ENCODE measurements at places on chromosomes 6 and 20.

GRCh38 chr6:12361042-12361765, 71.0 kb downstream of the EDN1 start:
- no peak for DNase-seq

DNA sequence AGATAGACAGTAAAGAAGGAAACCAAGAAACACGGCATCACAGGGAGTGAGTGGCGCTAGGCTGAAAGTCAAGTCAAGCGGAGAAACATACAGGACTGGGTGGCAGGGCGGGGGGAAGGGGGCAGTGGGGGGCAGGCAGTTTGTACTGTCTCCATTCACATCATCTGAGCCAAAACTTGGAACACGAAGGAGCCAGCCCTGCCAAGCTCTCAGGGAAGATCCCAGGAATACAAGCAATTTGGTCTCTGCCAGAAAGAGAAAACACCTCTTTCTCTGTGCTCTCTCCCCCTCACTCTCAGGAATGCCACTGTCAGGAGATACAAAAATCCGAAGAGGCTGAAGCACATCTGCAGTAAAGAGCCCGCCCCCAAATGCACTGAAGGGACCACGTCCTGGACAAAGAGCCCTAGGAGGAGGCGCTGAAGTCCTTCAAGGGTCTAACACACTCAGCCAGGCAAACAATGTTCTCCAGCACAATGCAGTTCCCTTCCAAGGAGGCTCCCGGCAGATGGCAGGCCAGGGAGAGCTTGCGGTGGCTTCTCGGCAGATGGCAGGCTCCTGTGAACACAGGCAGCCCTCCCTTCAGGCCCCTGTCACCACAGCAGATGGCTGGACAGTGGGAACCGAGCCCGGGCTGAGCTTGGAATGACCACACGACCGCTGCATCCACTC, 90.0 kb downstream of the ATP9A start:
- no peak for DNase-seq

DNA sequence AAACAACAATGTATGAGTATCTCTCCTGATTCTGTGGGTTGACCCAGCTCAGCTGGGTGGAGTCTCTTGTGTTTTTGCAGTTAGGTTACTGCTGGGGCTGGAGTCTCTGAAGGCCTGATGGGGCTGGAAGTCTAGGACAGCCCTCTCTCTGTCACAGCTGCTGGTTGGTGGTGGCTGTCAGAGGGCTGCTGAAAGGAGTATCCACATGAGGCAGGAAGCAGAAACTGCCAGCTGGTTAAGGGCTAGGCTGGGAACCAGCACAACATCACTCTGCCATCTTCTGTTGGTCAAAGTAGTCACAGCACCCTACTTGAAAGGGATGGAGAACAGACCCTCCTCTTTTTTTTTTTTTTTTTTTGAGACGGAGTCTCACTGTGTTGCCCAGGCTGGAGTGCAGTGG, 10.0 kb upstream of the PACSIN1 start:
- DNase-seq = no peak

- peak; percentile 50 for DNase-seq
These were observed at the start of gene NPEPL1 for GRCh38 chr20:58692579-58693225. NPEPL1 (plus strand) TSS chr20:58692800; CDS start chr20:58692901, 101 bp downstream.

DNA sequence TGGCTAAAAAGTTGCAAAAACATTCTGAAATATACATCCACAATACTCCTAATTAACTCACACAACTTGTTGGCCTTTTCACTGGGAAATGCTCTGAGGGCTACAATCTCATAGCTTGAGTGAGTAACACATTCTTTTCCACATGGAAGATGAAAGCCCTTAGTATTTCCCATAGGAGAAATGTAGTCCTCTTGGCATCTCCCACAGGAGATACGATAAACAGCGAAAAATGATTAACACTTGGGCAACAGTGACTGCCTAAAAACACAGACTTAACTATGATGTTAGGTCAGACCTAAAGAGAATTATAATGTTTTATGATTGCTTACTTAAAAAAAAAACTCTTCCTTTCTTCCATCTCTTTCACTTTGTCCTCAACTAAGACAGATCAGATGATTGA, 9.0 kb downstream of the MYLK4 start:
- DNase-seq = no peak

DNA sequence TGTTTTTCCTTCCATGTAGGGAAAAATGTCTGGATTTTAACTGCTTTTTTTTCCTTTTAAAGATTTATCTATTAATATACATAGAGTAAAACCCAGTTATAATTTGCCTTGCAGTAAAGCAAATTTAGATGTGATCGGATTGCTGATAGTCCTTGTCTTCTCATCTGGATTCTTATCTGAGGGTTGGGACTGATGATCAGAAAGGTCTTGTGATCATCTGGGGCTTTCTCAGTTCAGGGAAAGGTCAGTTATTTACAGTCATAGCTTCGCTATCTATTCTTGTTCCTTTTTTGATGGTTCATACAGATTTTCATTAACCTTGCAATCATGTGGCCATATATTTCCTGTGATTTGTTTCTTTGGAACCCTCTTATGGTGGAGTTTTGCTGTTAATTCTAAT, 63.8 kb upstream of the CLDN20 start:
- DNase-seq = no peak

DNA sequence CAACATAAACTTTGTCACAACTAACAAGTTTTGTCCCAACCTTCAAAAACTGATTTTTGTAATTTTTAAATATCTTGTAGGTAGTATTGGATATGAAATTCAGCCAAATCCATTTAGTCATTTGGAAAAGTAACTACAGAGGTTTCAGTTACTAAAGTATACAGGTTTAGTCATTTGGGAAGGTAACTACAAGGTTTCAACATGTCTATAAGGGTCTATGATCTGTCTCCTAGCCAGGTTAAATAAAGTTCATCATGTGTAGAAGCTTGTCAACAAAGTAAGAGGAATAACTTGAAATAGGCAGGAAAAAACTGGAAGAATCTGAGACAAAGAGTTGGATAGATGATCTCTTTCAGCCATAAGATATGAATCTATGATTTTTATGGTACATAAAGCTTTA, 229.8 kb downstream of the COL12A1 start:
- DNase-seq = no peak

DNA sequence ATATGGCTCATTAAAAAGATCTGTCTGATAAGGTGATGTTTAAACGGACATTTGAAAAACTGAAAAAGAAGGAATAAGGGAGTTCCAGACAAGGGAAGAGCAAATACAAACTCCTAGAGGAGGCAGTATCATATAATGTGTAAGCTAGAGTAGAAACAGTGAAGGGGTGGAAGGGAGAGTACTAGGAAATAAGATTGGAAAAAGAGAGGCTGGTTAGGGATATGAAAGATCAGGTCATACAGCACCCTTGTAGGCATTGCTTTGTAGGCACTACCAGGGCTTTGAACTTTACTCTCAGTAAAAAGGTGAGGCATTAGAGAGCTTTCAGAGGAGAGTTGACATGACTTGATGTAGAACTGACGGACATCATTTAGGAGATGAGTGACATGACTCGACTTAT, 85.7 kb downstream of the MLIP start:
- DNase-seq = no peak

Measured in stimulated activated CD8-positive, alpha-beta memory T cell treated with anti-CD3 and anti-CD28 coated beads, Interleukin-4, amount 100 ng/mL, for 24 hours (primary cell).